NCI-H2029 treated with DMSO at 0.1 percent for 48 hours (cell line): ENCODE measurements at places on chromosomes 7 and 10.

- no peak for DNase-seq
These were observed 12.6 kb upstream of the GSDME start for GRCh38 chr7:24769851-24770250.

GRCh38 chr10:93897070-93897780, 3.4 kb downstream of the SLC35G1 start:
- DNase-seq = no peak

DNA sequence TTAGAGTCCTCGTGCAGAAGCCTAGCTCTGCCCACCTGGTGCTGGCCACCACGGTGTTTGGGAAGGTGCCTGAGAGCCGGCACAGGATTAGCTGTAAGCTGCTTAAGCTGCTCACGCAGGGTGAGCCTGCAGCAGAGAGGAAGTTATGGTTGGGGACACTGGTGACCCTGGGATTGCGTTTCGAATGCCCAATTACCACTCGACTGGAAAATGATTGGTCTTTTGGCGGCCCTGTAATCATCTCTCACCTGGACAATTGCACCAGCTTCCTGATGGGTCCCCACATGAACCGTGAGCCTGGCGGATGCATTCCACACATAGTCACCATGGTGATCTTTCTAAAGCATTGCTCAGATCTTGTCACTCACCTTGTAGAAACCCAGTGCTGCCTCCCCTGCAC, 442.3 kb upstream of the ZMIZ1 start:
- no peak for DNase-seq

- DNase-seq = no peak
These were observed 143.0 kb upstream of the HPS1 start for GRCh38 chr10:98589691-98590090.

- no peak for DNase-seq
These were observed 33.9 kb downstream of the MYL10 start for GRCh38 chr7:101595246-101595645.

GRCh38 chr7:65749039-65749438, 123.8 kb upstream of the VKORC1L1 start:
- DNase-seq = no peak

DNA sequence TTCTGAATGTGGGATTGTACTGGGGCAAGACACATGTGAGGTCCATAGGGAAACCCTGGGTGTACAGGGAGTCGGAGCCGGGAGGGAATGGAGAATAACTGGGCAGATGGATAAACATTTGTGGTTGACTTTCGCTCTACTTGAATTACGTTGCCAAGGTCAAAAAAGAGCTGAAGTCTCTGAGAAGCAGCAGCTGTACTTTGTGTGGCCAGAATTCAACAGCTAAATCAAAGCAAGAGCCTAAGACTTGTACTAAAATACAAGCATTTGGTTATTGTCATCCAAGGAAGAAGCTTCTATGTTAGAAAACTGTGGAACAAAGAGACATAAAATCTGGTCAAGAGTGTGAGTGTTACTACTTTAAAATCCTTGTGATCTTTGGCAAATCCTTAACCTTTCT, 457.2 kb downstream of the ARL4A start:
- no peak for DNase-seq

- no peak for DNase-seq
These were observed 329.2 kb upstream of the NPVF start for GRCh38 chr7:25557379-25557917.

- no peak for DNase-seq
These were observed 299.6 kb upstream of the NFE2L3 start for GRCh38 chr7:25852211-25852938.
